ENCODE measurements at places on chromosomes 1 and 21.

- no peak for DNase-seq
These were observed 131.0 kb downstream of the TRIM33 start for GRCh38 chr1:114379987-114380386.

DNA sequence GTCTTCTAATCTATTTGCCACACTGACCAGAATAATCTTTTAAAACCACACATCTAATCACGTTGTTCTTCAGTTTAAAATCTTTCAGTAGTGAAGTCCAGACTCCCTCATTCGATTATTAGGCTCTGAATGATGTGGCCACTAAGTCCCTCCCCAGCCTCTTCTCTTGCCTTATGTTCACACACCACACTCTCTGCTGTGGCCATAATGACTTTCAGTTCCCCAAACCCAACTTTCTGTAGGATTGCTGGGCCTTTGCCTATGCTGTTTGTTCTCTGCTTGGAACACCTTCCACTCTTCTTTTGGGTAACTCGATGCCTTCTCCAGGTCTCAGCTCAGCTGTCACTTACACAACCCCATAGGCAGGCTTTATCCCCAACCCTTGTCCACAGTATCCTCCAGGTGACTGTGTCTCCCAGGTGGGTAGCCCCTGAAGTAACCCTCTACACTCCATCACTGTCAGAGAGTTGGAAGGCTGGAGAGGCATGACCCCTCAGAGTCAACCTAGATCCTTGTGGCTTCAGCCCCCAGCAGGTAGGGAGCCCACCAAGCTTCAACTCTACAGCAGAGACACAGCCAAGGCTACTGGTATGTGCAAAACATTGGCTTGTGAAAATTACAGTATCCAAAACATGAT lies 8.4 kb upstream of the SLC37A1 start:
- DNase-seq, result no peak

DNA sequence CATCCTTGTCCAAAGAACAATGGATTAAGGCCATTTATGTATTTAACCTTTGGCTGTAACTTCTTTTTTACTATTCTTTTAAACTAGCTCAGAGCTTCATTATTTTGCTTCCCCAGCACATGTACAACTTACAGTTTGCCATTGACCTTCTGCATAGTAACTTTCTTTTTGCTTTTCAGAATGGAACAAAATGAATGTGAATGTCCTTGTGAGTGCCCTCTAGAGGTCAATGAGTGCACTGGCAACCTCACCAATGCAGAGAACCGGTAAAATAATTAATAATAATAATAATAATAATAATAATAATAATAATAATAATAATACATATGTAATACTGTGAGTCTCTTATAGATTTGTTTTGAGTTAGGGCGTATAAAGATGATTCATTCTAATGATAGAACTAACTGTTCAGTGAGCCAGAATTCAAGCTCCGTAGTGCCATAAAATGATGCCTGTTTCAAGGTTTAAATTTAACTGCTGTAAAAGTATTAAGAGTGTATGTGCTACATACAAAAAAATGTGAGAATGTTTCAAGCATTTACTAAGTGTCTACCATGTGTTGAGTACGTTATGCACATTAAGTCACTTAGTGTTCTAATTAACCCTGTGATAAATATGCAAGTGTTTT lies 69.0 kb upstream of the RAVER2 start:
- no peak for DNase-seq

DNA sequence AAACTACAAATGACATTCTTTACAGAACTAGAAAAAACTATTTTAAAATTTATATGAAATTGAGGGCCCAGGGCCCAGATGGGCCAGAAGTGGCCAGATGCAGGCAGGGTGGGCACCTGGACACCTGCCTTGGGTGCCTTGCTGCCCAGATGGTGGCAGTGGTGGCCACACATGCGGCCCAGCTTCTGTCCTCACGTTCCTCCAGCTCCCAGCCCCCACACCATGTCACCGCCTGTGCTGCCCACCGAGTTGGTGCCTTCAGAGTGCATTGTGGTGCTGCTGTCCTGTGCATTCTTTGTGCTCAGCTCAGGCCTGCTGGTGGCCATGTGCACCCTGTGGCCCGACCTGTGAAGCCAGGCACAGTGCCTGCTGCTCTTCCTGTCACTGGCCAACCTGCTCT lies 216.8 kb upstream of the CXADR start:
- DNase-seq, result no peak

- DNase-seq, result no peak
These were observed 137.1 kb upstream of the APP start for GRCh38 chr21:26307640-26308039.

- DNase-seq, result no peak
These were observed 264.4 kb upstream of the NRIP1 start for GRCh38 chr21:15329191-15329590.

GRCh38 chr1:145707183-145707867 lies at the start of gene PDZK1:
Gene PDZK1, minus strand, starts transcription at chr1:145707368. Its CDS starts 19,347 bp downstream, at chr1:145688021.
- no peak for DNase-seq

DNA sequence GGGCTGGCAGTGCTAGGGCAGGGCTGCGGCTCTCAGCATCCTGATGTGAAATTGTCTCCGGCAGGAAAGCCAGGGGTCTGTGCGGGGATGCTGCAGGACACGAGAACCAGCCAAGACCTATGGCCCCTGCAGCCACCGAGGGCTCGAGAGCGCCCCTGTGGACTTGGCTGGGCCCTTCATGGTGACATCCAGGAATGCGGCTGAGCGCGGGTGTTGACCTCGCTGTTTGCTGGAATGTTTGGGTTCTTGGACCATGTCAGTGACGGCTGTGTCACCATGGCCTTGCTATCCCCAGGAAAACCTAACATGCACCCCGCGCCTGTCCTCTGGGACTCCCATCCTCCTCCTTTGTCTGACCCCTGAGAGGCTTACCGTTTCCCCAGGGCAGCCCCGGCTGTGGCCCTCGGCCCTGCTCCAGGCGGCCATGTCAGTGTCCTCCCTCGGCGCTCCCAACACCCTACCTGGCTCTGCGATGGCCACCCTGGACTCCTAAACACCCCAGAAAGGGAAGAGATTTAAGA lies 14.3 kb upstream of the C1orf174 start:
- DNase-seq, result no peak

DNA sequence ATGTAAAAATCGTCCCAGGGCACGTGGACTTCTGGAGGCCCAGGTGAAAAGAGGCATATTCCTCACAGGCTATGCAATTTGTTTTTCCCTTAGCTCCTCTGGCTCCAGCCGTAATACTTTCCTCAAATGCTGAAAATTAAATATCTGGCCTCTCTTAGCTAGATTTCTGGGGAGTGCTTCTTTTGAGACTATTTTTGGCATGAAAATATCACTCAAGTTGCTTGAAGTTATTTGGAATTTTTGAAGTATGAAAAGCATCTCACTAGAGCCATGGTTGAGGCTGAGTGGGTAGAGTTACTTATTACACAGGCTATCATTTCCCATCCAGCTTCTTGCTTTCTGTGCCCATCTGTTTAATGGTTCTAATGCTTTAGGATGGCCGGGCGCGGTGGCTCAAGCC lies 59.7 kb downstream of the MYOM3 start:
- DNase-seq, result no peak

DNA sequence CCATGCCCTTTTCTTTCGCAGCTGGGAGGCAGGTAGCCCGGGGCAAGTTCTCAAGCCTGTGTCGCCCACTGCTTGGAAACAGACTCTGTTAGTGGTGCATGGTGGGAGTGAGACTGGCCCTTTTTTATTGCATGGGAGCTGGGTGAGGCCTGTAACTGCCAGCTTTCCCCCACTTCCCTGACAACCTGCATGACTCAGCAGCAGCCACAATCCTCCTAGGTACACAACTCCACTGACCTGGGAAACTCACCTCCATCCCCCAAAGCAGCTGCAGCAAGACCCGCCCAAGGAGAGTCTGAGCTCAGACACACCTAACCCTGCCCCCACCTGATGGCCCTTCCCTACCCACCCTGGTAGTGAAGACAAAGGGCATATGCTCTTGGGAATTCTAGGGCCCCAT lies 25.8 kb downstream of the PIGP start:
- DNase-seq, result no peak

DNA sequence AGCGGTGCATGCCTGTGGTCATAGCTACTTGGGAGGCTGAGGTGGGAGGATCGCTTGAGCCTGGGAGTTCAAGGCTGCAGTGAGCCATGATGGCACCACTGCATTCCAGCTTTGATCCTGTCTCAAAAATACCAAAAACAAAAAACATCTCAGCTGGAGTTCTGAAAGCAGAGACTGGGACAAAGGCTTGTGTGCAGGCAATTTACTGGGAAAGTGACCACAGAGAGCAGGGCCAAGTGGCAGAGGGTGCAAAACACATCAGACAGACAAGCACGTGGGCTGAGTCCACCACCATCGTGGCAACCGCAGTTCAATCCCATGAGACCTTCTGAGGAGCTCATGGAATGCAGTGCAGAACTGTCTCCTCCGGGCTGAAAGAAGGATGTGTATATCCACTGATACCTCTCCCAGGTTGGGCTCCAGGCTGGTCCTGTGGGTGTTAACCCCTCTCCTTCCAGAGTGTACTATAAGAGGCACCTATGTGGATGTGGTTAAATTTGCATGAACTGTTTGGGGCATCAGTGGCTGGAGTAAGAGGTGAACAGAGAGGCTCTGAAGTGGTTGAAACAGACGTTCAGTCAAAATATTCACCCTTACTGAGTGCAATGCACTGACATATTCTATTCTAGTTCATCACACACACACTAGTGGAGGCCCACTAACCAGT lies 10.8 kb downstream of the PIGP start:
- DNase-seq, result no peak

- no peak for DNase-seq
These were observed 102.5 kb upstream of the L1TD1 start for GRCh38 chr1:62092110-62092509.

DNA sequence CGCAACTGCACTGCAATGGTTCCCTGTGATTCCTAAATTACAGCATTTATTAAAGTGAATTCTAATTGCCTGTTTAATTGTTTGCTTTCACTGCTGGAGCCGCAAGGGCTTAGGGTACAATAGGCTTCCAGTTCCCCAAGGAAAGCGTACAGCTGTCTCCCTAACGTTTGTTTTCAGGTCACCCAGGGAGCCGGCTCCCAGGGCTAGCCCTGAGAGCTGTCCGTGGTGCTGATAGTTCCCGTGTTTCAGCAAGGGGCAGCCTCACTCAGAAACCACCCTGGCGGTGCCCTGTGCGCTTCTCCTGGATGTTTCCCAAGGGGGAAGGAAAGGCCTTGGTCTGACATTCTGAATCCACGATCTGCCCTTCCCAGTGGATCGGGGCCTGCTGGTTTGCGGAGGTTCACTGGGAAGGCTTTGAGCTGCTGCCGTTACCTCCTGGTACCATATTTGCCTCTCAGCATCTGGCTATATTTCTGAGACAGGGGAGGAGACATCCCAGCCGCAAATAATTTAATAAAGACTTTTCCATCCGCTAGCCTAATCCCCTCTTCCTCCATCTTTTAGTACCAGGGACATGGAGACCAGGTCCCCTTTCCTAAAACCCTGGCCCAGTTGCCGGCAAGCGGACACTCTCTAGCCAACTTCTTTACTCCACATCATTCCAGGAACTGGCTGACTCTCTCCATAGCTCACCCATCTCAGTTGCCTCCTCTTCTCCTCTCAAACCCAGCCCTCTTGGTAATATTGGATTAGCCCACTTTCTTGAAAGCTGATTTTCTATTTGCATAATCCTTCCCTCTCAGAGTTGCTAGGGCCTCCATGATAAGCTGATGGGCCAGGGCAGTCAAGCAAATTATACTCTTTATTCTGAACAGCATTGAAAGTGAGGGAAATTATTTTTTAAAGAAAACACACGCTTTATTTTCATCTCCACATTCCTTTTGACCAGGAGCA lies 149.0 kb downstream of the IGSF21 start:
- peak; percentile 7 for DNase-seq

GRCh38 chr21:42807938-42808613 lies 71.3 kb downstream of the WDR4 start:
- DNase-seq, result no peak

DNA sequence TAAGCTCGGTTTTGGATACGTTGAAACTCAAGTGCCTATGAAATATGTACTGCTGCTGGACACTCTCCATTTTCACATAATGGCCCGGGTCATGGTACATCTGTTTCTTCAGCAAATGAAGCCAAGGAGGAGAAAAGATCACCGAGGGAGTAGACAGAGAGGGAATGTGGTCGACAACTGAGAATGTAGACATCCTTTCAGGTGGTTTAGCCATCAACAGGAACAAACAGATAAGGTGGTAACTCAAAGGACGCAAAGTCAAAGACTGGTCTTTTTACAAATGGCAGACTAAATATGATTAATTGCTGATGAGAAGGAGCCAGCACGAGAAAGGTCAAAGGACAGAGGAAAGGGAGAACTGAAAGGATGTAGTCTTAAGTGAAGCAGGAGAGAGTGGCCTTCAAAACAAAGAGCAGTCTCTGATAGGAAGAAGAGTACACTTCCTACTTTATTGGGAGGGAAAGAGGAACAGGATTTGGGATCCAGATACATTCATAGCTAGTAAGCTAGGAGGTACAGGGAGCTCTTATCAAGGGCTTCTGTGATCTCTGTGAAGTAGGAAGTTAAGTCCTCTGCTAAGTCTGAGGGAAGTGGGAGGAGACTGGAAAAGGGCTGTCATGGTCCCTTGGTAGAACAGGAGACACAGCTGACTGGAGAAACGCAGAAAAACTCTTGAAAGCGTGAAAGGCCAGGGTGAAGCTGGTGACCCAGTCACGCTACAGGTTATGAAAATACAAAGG lies 28.3 kb downstream of the NUP133 start:
- DNase-seq, result no peak

DNA sequence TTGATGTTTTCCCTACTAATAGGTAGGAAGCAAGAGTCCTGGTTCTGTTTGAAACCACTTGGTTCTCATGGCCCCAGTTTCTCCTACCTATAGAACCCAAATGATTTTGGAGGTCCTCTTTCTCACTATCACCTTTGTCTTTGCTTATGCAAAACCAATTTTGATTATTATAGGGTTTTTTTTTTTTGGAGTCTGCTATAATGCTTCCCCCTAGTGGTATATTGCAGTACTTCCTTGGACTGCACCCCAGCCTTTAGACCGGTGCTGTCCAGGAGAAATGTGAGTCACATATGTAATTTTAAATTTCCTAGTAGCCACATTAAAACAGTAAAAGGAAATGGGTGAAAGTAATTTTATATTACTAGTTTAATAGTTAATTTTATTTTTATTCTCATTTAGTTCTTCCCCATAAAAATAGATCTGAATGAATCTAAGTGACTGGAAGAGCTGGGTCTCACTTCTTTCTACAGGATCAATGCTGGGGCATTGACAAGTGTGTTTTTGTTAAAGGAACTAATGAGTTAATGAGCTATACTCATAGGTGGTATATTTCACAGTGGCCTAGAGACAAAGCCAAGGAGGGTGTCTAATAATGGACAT lies 10.6 kb downstream of the FCMR start:
- DNase-seq, result no peak

- no peak for DNase-seq
These were observed 28.3 kb downstream of the CFH start for GRCh38 chr1:196680107-196680506.

- DNase-seq, result no peak
These were observed 26.3 kb downstream of the KCNN3 start for GRCh38 chr1:154843636-154844296.

GRCh38 chr1:10947691-10948462 lies 64.6 kb upstream of the TARDBP start:
- DNase-seq, result no peak

DNA sequence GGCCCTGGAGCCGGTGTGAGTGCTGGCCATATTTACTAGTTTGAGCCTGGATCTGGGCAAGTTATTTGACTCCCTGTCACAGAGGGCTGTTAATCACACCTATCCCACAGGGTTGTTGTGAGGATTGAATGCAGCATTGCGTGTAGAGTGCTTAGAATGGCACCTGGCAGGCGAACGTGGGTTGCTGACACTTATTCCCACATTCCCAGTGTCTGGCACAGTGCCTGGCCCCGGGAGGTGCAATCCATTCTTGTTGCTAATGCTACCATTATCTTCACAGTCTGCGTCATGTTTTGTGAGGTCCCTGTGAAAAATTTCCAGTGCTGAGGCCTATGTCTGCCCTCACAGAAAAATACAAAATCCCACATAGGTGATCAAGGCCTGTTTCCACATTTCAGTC lies 66.1 kb downstream of the CD2 start:
- DNase-seq, result no peak
